ENCODE measurements at places on chromosomes 12 and 14.

GRCh38 chr14:73620268-73620667 is 8.0 kb downstream of the ACOT6 start:
- DNase-seq, result no peak

DNA sequence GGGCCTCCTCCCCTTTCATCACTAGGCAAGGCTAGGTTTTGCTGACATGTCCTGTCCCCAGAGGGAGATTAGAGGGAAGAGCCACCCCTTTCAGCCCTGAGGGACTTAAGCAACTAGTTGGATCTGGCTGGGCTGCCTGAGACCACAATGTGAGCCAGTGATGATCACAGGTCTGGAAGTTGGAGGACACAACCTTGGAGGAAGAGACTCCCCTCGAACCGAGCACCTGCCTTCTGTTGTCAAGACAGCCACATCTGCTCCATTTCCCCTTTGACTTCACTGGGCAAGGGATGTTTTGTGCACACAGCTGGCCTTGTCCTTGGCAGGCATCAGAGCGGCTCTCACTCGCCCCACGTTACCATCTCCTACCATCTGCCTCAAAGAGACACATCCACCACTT is 31.4 kb downstream of the MVK start:
- no peak for DNase-seq

- DNase-seq, result no peak
Observed at GRCh38 chr14:31465111-31465510, 7.8 kb upstream of the DTD2 start.

- DNase-seq, result no peak
Observed at GRCh38 chr12:10847744-10848143, 1.5 kb downstream of the PRR4 start.

GRCh38 chr14:86311151-86311550 is 781.2 kb downstream of the FLRT2 start:
- DNase-seq, result no peak

DNA sequence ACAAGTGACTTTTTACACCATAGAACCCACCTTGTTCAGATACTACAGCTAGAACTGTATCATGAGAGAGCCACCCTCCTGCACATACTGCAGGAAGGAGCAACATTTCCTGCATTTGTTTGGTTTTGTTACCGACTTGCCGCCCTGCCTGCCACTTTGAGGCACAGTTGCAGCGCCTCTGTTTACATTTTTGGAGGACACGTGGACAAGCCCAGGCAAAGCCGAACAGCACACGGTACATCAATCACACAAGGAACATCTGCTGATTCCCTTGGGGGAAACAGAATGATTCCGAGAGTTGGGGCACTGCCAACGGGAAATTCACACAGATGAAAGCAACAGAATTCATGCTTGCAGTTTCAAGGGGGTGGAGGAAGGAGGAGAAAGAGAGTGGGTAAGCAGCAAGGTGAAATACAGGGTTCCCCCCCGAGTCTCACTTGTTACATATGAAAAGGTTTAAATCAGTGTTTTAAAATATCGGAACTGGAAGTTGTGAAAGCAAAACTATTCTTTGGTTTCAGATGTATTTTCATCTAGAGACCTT is 110.7 kb downstream of the BTG1 start:
- DNase-seq, result no peak

DNA sequence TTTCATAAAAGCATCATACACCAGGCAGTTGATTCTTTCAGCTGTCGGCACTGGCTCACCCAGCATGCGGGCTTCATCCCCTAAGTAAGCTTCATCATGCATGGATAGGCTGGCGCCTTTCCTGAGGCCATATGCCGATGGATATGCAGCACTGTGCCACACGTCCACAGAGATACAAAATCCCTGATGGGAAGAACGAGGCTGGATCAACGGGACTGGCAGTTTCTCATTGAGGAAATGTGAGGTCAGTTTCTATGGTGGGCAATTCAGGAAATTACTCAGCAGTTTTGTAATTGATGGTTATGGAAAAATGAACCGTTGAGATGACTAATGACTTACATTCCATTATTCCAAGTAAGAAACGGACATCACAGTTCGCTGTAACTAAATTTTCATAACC is 453.8 kb downstream of the TMEM121 start:
- DNase-seq, result no peak

DNA sequence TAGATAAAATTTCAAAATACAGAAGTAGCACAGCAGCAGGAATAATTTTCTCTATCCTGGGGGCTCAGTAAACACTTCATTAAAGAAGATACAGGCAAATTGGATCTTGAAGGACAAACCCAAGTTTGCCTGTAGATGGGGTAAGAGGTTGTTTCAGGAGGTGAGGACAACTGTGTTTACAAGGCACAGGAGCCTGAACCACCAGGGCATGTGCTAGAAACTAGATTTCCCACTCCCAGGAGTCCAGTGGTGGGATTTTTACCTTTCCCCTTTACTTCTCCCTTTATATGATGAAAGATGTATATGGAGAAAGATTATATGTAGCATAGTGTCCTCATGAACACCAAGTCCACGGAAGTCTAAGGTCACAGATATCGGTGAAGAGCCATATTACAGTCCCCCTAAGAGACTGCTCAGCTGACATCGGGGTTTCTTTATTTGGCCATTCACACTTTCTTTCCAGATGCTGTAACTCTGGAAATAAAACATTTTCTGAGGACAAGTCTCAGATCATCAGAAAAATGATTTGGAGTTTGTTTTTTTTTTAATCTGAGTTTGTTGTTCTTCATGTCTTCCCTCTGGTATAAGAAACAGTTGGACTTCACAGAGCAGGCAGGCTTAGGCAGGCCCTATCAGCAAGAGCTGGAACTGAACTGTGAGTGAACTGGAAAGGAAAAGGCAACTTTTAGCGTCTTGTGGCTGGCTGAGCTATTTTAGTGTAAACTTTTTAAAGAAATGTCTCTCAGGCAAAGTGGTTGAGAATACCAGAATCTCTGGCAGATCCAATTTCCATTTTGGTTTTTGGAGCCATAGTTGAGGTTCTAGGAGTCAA is 8.0 kb upstream of the EVL start:
- DNase-seq, result no peak

GRCh38 chr14:23296012-23296777 is 6.5 kb downstream of the PPP1R3E start:
- no peak for DNase-seq

GRCh38 chr14:91983588-91983987 is 36.1 kb upstream of the FBLN5 start:
- DNase-seq, result no peak

GRCh38 chr12:15613981-15614380 is 175.2 kb downstream of the EPS8 start:
- no peak for DNase-seq

- no peak for DNase-seq
Observed at GRCh38 chr12:123142921-123143735, 7.8 kb downstream of the PITPNM2 start.

- DNase-seq, result no peak
Observed at GRCh38 chr12:836952-837351, 84.6 kb downstream of the WNK1 start.

DNA sequence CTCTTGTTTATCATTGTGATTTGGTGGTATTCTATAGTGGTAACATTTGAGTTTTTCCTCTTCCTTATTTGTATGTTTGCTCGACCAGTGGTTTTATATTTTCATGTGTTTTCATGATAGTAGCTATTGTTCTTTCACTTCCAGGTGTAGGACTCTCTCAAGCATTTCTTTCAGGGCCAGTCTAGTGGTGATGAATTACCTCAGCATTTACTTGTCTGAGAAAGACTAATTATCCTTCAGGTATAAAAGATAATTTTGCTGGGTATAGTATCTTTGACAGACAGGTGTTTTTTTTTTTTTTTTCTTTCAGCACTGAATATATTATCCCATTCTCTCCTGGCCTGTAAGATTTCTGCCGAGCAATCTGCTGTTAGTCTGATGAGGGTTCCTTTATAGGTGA is 35.0 kb upstream of the CCND2 start:
- DNase-seq, result no peak

DNA sequence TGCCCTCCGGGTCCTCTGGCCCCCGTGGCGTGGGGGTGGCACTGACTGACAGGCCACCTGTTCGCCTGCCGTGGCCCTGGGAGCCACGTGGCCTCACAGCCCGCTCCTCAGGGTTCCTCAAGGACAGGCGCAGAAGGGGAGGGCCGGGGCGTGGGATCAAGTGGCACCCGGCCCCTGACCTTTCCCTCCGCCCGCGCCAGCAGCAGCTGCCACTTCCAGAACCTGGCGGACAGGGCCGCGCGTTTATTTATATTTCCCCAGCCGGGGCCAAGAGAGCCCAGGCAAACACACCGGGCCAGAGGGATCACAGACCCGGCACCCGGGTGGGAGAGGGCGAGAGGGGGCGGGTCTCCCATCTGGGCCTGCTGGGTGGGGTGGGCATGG is 92.6 kb downstream of the RFLNA start:
- DNase-seq, result no peak

GRCh38 chr12:106136263-106136662 is 2.5 kb downstream of the NUAK1 start:
- DNase-seq, result peak; percentile 75

- DNase-seq, result no peak
Observed at GRCh38 chr12:107108995-107109508, 15.7 kb upstream of the CRY1 start.

DNA sequence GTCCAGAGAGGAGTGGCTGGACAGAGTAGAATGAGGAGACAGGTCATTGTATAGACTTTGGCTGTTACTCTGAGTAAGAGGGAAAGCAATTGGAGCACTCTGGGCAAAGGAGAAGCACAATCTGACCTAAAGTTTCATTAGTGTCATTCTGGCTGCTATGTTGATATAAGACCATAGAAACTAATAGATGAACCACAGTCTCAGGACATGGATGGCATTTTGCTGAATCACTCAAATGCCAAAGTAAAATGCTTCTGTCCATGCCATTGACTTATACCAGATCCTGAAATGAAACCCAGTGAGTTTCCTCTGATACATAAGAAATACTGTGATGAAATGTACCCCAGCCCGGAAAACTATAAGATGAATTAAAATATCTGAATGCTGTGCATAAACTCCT is 65.8 kb upstream of the COCH start:
- no peak for DNase-seq

DNA sequence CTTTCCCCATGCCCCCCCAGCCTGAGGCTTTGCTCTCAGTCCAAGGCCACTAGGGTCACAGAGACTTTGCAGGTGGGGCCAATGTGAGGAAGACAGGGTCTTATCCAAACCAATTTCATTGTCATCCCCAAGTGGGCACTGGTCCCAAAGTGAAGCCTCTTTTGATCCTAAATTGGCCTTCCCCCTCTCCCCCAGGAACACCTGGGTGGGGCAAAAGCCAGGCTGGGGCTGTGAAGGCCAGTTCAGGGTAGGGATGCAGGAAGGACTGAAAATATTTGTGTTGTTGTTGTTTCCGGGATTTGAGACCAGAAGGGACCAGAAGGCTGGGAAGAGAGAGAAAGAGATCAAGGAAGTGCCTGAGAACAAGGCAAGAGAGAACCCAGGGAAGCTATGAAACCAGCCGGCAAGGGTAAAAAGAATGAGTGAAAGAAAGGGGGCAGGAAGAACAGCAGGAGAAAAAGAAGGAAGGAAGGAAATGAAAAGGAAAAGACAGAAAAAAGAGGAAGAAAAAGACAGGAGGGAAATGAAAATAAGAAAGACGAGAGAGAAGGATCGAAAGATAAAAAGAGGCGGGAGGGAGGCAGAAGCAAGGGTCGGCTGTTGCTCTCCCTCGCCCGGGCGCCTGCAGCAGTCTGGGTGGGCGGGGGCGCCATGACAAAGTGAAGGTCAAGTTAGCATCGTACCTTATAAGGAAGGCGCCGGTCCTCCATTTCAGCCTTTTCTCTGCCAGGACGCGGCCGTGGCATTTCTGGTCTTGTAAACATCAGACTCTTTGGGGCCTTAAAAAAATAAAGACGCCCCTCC is 7.4 kb upstream of the HOXC11 start:
- no peak for DNase-seq
